ENCODE measurements at places on chromosomes 7 and 10. TPM values are rescaled to one million over a fixed set of nuclear protein-coding genes. Genes with fewer than 3 reads are reported as not detected.

GRCh38 chr10:14671386-14671831 is 103.3 kb downstream of the FAM107B start:
- DNase-seq, result no peak

Gene ANKMY2
- total RNA-seq, result 44.4 TPM

- DNase-seq, result no peak
Measured at GRCh38 chr7:130804220-130804619, 70.2 kb upstream of the KLF14 start.

DNA sequence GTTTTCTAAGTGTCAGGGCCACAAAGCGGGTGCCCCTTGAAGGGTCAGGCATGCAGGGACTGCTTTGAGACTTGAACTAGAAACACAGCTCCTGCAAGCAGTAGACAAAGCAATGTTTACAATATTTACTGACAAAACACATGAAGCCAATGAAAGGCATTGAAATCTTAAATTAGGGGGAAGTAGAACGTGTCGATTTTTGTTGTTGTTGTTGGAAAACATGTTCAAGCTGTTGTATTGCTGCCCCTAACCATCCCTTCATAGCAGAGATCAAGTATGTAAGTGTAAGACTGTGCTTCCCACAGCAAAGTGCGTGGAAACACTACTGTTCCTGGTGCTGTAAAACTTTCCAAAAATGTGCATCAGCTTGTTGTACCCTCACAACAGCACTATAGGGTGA is 131.6 kb upstream of the MGMT start:
- no peak for DNase-seq

DNA sequence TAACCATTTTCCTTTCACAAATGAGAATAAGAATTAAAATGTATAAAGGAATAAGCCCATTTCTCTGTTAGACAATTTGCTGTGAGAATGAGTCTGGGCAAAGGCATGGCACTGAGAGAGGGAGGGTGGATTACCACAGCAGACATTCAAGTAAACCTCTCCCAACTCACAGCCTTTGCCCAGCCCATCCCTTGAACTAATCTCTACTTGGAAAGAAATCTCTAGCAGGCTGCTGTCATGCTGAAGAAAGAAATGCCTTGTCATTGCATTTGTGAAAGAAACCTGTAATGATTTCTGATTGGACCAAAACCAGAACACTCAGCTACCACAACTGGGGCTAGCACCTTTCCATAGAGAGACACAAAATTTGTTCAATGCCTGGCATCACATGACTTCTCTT is 39.2 kb downstream of the CH25H start:
- DNase-seq, result no peak

DNA sequence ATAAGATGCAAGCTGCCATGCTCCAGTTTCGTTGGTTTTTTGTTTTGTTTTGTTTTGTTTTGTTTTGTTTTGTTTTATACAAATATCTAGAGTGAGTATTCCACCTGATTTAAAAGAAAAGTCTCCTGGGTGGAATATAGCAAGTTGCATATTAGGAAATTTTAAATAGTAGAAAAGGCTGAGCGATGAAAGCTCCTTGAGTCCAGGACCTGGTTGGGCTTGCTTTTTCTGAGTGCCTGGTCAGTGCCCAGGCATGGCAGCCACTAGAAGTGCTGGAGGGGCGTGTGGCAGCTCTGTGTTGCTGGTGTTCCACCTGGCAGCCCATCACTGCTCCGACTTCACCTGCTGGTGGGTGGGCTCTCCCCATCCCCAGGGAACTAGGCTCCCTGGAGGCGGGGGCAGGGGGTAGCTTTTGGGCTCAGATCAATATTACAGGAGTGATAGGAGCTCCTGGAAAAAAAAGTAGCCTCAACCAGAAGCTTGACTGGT is 8.0 kb downstream of the COL17A1 start:
- no peak for DNase-seq

Data from dorsolateral prefrontal cortex (tissue), 122 donors.